Epithelial cell of proximal tubule (primary cell): ENCODE measurements at places on chromosomes 3 and 15.

DNA sequence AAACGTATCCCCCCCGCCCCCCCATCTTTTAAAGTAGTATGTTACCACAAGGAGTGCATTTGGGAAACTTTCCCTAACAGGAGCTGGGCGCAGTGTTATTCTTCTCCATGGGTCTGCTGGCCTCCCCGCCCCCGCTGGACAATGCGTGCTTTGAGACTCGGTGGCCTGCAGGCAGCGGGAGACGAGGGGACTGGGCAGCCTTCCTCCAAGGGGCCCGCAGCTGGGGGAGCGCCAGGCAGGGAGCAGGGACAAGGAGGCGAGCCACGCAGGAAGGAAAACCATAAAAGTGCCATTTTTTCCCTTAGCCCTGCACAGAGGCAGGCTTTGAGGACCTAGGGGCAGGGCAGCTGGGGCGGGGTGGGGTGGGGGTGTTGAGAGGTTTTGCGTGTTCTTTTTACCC, 14.1 kb downstream of the SOX2 start:
- no peak for DNase-seq

DNA sequence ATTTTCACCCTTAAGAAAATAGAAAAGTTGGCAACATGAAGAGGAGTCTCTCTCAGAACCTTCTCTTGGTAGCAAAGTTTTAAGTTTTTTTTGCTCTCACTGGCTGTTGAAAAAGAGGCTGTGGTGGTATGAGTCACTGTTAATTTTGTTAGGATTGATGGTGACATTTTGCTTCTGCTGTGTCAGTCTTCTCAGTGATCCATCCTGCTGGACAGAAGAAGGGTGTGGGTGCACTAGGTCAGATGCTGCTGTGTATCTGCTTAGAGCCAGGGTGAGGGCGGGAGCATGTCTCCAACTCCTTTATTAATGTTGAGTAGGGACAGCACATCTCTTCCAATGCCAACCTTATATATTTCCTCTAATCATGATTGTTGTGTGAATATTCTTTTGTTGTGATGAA, 369.5 kb downstream of the FEZF2 start:
- DNase-seq: no peak

DNA sequence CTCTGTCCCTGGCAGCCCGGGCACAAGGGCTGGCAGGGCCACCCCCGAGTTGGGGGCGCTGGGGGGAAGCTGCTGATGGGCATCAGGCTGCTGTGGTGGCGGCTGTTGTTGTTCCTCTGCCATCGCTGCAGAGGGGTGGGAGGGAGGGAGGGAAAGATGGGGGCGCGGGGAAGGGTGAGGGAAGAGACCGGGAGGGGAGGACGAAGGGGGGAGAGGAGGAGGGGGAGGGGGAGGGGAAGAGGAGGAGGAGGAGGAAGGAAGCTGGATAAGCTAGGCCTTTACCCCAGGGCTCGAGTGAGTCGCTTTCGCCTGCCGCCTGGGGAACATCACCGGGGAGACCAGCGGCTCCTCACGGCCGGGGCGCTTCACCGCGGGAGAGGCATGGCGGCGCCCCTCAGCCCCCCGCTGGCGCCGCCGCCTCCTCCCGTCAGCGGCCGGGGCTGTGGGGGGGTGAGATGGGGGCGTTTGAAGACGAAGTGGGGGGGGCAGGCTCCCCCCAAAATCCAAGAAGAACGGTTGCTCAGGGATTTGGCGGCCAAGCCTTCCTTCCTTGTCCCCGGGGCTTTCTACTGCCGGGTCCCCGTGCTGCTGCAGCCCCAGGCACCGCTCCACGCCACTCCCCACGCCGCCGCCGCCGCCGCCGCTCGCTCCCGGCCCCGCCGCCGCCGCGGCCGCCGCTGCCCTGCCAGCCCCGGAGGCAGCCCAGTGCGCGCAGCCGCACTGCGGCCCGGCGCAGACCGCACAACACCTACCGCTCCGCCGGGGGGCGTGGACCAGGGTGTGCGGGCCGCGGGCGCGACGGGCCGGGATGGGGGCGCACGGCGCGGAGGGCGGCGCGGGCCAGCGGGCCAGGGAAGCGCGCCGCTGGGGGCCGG, at the start of gene RFX7:
RFX7 (minus strand) TSS at position 717 of the 875 bp plus-strand sequence; CDS start at position 123, 594 bp downstream.
- no peak for DNase-seq

GRCh38 chr3:185900228-185900627, 37.6 kb downstream of the TRA2B start:
- DNase-seq: peak; percentile 85

DNA sequence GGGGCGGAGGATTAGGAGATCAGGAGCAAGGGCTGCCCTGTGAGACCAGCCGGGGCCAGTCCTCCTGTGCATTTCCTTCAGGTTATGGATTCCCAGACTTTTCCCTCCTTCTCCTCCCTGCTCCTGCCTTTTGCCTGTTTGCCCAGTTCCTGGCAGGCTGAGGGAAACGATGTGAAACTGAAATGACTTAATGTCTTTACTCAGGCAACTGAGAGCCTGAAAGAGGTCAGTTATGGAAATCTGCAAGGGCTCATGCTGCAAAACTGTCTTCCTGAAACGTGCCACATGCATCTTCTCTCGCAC, 57.2 kb downstream of the MESD start:
- no peak for DNase-seq

DNA sequence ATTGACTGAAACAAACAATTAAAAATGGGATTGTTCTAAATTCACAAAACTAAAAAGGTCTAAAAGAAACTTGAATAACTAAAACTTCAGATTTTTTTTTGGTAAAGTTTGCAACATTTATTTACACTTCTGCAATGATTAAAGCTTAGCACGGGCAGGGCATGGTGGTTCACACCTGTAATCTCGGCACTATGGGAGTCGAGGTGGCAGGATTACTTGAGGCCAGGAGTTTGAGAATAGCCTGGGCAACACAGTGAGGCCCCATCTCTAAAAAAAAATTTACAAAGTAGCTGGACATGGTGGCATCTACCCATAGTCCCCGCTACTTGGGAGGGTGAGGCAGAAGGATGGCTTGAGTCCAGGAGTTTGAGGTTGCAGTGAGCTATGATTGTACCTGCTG, 31.6 kb downstream of the TLNRD1 start:
- DNase-seq: no peak

GRCh38 chr3:3578718-3579117, 220.5 kb upstream of the LRRN1 start:
- no peak for DNase-seq

- no peak for DNase-seq
These were observed 461.9 kb upstream of the ONECUT1 start for GRCh38 chr15:53251996-53252395.

DNA sequence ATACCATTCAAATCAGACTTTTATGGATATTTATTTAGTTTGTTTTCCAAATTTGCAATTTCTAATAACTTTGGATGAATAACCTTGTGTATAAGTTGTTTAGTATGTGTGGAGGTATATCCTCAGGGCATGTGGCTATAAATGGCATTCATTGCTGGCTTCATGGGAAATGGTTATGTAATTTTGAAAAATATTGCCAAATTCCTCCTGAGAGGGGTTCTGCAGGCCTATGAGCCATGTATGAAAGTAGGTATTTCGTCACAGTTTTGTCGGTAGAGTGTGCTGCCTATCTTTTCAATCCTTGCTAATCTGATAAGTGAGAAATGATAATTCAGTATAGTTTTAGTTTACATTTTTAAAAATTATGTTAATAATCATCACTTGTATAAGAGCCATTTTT, 256.4 kb upstream of the ZNF385D start:
- DNase-seq: no peak

DNA sequence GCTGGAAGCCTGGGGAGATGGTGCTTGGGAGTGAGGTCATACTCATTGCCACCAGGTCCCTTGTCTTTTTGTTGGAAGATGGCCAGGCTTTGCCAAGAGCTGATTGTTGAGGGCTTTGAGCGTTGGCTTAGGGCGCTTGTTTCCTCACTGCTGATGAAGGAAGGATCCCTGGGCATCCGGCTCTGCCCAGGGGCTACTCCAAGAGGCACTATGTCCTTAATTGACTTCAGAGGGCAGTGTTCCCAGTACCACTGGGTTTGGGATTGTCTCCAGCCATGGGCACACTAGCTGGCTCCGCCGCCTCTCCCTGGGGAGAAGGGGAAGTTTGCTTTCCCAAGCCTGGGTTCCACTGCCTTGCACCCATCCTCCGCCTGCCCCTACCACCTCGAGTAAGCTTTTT, 57.2 kb upstream of the RGMA start:
- DNase-seq: no peak

DNA sequence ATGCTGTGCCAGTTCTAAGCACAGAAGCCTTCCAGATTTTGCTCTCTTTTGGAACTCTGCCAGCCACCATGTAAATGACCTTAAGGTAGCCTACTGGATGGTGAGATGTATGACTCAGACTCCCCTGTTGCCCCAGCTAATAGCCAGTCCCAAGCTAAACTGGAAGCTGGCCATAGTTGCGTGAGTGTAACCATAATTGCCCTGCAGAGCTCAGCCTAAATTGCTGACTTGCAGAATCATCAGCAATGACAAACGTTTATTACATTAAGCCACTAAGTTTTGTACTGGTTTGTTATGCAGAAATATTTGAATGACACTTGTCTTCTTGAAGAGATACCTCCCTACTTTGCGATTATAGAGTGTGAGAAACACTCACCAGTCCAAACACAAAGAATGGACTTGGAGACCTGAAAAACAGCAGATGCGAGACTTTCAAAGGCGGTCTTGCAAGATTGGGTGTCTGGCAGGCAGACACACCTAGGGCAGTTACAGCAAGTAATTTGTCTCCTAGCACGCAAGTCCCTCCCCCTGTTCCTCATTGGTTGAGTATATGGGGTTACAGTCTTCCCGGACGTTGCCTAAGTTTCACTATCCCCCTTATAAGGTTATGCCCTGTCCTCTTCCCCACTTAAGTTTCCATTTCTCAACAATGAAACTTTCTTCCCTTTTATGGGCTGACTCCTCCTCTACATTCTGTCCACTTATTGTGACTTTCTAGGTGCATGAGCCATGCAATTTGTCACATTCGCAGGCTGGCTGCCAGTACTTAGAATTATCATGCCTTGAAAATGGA, 83.6 kb upstream of the XCR1 start:
- DNase-seq: peak; percentile 94

DNA sequence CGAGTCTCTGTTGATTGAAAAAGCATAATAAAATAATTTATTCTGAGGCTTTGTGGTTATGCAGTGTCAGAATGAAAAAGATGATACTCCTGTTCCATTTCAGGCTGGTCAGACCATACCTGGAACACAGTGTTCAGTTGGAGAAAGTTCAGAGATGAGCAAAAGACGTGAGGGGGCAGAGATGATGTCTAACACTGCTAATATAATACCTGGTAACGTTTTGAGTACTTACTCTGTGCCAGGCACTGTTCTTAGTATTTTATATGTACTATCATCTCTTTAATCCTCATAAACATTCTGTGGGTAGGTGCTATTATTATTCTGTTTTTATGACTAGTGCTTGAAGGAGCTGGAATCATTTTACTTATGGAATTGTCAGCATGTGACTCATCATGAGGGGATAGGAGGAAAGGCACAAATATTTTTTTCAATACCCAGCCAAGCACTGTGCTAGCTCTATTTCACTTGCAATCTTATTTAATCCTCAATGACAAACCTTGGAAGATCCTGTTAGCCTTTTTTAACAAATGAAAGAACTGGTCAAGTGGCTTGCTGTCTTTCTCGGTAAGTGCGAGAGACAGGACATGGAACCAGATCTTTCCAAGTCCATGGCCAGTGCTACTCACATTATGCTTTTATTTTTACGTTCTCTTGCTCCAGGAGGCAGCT, 31.8 kb downstream of the IQGAP1 start:
- DNase-seq: no peak

DNA sequence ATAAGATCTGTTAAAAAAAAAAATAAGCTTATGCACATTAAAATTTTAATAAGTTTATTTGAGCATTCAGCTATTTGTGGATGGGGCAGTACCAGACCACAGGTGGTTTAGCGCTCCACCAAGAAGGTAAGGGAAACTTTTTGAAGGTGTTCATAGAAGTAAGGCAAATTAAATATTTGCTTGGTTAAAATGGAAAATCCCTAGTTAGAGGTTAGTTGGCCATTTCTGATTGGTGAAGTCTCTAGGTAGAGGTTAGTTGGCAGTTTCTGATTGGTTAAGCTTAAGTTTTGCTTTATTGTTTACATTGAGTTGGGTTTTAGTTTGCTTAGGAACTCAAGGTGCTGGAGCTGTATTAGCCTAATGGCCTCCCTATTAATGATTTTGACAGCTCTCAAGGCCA, 30.7 kb downstream of the SCN11A start:
- no peak for DNase-seq

- no peak for DNase-seq
These were observed 45.8 kb upstream of the SENP5 start for GRCh38 chr3:196821806-196822355.

- no peak for DNase-seq
These were observed 5.4 kb upstream of the ABHD17C start for GRCh38 chr15:80689716-80690115.

DNA sequence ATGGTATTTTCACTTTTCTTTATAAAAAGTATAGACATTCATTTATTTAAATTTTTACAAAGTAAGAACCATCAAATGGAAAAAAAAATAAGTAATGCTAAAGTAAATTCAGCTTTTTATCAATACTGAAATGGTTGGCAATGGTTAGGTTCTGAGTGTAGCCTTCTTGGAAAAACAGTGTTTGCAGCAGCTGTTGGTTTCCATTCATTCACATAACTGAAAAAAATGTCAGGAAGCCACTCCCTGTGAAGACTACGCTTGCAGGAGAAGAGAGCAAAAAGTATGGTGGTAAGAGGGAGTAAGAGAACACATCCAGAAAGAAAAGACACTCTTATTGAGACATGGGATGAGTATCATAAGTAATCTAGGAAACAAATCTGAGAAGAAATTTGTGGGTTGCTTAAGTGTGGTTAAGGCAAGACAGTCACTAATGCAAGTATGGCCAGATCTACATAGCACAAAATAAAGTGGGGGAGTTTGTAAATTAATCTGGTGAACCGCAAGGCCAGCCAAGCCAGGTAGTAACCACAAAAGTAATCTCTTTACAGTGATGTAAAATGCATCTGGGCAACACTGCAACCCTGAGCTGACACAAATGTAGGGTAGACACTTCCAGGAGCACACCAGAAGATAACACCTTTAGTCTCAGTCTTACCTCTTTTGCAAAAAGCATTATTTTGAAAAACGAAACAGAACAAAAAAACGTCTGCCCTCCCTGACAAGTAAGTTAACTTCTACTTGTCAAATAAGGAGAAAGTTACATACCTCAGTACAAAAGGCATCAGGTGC, 133.7 kb downstream of the IGSF11 start:
- no peak for DNase-seq

- DNase-seq: no peak
These were observed 304.4 kb downstream of the WDR72 start for GRCh38 chr15:53454843-53455721.

GRCh38 chr3:113070072-113070640, 79.4 kb downstream of the GTPBP8 start:
- DNase-seq: peak; percentile 19
